HAP-1 (cell line): ENCODE measurements at places on chromosomes 7 and 10.

- DNase-seq = no peak
Measured at GRCh38 chr10:83965473-83965872, 173.8 kb upstream of the GHITM start.

DNA sequence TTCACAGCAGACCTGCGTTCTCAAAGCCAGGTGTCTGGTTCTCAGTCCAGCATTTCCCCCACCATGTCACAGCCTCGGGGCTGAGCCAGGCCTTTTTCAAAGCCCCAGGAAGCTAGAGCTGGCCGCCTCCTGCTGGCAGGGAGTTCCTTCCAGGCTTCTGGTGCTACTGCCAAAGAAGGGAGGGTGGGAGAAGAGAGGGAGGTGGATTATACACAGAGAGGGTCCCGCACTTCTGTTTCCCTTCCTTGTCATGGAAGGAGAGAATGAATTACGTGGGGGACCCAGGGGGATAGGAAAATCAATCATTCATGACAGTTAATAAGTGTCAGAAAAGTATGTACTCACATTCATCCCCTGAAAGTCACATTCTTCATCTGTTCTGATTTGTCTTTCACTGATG, 600 bp upstream of the LGI1 start:
- DNase-seq = peak; percentile 28

DNA sequence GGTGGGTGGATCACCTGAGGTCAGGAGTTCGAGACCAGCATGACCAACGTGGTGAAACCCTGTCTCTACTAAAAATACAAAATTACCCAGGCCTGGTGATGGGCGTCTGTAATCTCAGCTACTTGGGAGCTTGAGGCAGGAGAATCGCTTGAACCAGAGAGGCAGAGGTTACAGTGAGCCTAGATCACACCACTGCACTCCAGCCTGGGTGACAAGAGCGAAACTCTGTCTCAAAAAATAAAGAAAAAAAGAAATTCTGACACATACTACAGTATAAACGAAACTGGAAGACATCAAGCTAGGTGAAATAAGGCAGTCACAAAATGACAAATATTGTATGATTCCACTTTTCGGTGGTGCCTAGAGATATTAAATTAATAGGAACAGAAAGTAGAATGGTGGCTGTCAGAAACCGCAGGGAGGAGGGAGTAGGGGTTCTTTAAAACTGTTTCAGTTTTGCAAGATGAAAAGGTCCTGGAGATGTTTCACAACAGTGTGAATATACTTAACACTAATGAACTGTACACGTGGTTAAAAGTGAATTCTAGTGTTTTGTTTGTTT, 23.2 kb downstream of the PILRA start:
- DNase-seq = no peak

DNA sequence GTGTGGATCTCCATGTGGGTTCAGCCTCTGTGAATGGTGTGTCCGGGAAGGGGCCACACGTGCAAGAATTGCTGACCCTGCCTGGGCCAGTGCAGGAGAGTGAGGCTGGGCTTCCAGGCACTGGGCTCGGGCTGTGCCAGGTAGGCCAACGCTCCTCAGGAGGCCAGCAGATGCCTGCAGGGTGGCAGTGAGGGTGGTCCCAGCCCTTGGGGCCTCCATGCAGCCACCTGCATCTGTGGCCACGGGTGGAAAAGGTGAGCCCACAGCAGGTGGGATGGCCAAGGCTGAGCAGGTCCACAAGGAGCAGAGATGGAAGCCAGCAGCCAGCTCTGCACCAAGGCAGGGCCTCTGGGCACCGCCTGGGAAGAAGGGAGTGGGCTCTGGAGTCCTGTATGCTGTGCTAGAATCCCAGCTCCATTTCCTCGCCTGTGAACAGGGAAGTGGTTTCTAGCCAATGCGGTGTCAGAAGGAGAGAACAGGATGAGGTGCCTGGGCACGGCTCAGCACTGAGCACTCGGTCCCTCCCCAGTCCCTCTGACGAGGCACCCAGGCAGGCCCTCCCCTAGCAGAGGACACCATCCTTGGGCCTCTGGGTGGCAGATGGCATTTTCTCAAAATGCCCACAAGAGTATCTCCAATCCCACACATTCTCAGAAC, 31.1 kb upstream of the RET start:
- peak; percentile 5 for DNase-seq

GRCh38 chr7:151232917-151233701, 826 bp downstream of the CHPF2 start:
- peak; percentile 44 for DNase-seq

DNA sequence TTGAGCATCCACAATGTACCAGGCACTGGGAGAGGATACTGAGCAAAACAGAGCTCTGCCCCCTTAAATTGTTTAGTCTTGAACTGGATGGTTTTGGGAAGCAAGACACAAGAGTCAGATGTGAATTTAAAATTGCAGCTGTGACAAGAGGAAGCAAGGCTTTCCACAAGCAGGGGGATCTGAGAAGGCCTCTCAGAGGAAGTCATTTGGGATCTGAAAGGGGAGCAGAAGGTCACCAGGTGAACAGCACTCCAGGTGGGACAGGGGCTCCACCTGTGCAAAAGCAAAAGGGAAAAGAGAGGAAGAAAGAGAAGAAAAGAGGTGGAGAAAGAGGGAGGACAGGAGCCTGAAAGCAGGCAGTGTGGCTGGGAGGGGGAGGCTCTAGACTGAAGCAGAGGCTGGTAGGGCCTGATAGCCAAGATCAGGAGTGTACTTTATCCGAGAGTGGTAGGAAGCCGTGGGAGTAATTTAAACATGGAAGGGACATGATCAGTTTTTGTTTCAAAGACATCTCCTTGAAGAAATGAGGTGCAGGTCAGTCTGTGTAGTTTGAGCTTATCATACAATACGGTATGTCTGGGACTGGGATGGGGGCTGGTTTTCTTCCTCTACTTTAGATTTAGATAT, 76.1 kb upstream of the DUSP5 start:
- DNase-seq = no peak

DNA sequence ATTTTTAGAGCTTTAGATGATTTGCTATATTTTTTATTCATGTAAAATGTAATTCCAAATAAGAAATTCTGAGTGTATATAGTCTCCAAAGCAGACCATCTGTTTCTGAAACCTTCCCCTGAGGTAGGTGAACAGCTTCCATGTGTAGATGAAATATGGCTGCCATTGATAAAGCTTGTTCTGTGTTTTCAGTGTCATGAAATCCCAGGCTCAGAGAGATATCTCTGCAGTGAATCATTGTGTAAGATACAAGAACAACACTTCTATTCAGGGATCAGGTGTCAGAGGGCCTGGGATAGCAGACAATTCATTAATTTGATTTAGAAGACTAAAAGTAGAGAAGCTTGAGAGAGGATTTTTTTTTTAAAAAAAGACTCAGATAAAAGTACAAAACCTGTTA, 29.1 kb downstream of the ACTA2 start:
- no peak for DNase-seq

DNA sequence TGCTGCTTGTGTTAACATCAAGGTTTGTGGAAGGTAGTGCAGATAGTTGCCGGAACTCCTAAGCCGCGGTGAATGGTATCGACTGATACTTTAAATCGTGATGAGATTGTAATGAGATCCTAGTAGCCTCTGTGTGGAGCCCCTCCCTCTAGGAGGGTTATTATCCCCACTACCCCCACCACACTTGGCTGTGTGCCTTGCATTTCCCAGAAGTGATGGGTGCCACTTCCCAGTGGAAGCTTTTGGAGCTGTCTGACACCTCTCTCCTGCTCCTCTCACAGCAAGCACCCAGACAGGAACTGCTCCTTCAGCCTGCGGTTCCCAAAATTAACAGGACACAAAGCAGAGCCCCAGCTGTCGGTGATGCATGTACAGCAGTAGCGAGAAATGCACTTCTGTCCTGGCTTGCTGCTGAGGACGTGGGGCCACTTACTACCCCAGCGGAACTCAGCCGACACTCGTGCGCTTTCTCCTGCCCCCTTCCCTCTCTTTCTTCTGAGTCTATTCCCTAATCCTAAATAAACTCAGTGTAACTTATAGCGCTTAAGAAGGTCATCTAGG, 52.5 kb downstream of the PRKAG2 start:
- no peak for DNase-seq

- DNase-seq = no peak
Measured at GRCh38 chr10:24721229-24722106, 2.2 kb downstream of the ARHGAP21 start.

- no peak for DNase-seq
Measured at GRCh38 chr10:1247598-1248261, 191.5 kb downstream of the WDR37 start.

DNA sequence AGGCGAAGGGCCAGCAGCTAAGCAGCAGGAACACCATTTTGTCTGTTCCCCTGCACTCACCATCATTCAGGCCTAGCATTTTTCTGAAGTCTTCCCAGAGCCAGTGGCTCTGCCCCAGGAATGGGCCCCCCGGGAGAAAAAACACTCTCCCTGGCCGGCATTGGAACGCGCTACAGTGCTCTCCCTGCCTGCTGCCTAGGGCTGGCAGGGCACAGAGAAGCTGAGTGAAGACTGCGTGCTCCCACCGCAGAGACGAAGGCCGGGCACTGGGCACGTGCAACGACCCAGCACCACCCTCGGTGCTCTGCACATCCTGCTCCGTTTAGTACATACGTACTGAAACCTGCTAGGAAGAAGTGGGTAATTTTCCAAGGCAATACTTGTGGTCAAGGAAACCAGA, 34.4 kb downstream of the HSPA12A start:
- DNase-seq = no peak

DNA sequence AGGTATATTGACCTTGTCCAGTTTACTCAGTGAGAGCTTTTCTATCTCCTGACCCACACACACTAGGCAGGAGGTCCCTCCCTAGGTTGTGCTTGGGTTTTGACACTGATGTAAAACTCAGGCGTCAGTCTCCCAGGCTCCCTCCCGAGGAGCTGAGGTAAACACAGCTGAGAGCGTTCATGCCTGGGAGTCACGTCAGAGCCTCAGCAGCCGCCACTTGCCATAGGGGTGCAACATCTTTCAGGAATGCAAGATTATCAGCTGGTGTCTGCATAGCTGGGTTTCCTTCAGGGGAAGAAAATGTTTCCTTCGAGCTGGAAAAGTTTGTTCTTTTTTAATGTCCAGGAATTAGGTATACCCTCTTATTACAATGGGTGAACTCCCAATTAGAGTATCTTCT, 70.6 kb downstream of the FGFR2 start:
- DNase-seq = peak; percentile 40

DNA sequence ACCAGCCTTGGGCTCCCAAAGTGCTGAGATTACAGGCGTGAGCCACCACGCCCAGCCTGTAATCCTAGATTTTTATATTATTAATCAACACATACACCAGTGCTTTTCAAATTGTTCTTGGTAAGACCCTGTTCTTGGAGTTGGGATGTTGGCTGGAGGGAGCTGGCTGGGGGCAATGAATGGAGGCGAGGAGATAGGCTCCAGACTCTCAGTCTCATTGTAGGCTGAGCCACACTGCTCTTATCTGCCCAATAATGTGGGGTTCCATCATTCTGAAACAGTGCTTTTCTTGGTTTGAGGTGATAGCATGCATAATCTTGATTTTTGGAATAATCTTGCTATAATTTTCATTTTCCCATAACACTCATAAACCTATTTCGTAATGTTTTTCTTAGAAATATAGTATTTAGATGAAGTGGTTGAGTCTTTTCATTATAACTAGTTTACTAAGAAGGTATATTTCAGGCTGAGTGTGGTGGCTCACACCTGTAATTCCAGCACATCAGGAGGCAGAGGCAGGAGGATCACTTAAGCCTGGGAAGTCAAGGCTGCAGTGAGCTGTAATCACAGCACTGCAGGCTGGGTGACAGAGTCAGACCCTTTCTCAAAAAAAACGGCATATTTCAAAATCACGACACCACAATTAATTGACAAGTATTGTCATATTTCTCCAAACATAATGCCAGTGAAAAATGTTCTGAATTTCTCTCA, 65.1 kb upstream of the LYZL2 start:
- no peak for DNase-seq

DNA sequence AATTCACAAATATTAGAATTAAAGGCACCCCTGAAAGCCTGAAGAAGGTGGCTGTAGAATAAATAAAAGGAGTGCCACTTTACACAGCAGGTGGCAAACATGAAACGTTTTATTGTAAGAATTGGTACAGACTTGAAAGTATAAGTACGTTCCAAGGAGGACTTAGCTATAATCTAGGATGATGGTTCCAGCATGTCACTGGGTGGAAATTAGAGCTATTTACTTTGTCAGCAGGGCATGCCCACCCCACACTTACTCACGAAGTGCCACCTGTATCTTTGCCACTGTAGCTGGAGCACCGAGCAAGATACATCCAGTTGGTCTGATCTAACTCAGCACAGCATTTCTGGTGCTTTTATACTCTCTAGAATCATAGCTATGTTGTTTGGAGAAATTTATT, 97.8 kb downstream of the GRM8 start:
- no peak for DNase-seq

DNA sequence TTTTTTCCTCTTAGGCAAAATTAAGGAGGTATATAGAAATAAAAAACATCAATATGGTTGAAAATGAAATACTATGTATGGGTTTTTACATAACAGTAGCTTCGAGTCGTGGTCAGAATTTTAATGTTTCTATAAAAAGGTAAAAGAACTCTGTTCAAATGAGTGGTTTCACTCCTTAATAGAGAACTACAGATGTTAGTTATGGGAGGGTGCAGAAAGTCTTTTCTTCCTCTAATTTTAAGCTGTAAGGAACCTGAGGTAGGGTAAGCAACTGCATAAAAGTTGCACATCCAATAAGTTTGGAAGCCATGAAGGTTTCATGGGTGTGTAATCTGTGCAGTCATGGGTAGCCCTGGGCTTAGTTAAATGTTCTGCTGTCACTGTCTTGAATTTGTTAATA, 141.3 kb downstream of the SUGCT start:
- no peak for DNase-seq

DNA sequence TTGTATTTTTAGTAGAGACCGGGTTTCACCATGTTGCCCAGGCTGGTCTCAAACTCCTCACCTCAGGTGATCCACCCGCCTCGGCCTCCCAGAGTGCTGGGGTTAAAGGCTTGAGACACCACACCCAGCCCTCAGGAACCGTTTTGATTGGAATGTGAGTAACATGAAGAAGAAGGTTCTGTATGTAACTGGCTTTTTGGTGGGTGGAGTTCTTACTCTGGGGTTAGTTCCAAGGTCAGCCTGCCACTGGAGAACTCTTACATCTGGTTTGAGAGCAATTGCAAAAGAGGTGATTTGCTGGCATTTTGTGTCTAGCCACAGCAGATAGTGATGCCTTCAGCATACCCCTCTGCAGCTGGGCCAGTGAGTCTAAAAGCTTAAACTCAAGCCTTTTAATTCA, 457.8 kb upstream of the VSTM2A start:
- DNase-seq = no peak

DNA sequence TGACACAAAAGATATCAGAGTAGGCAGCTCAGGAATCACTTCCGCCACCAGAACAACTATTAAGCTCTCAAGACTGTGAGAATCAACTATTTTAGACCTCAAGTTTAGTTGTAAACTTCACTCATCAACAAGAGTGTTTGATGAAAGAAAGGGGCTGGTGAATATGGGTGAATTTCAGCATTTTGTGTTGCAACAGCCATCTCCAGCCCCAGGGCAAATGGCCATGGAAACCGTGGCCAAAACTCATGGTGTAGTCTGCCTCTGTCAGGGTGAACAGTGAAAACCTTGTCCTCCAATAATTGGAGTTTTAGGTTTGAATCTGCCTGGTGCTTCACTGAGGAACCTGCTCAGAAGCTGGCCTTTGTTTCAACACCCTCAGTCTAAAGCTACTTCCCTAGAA, 60.0 kb downstream of the POLR1F start:
- DNase-seq = no peak
